ENCODE measurements at places on chromosomes 5 and 9. TPM values are rescaled to one million over a fixed set of nuclear protein-coding genes. Genes with fewer than 3 reads are reported as not detected.

- no peak for DNase-seq
Measured at GRCh38 chr5:72021651-72022357, 85.5 kb upstream of the MAP1B start.

DNA sequence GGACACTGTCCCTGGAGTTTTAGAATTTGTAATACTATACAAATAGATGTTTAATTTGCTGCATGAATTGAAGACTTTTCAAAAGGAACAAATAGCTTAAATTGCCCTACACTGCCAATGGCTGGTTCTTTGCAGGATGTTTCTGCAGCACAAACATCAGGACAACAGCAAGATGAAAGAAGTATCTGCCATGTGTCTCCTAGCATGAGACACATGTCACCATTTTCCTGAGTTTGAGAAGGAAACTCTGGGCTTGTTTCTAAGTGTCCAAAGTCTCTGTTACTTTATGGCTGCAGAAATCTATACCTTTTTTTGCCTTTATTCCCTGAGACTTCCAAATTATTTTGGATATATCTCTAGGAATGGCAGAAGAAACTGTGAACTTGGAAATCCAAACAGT lies 623 bp upstream of the OR13F1 start:
- no peak for DNase-seq

DNA sequence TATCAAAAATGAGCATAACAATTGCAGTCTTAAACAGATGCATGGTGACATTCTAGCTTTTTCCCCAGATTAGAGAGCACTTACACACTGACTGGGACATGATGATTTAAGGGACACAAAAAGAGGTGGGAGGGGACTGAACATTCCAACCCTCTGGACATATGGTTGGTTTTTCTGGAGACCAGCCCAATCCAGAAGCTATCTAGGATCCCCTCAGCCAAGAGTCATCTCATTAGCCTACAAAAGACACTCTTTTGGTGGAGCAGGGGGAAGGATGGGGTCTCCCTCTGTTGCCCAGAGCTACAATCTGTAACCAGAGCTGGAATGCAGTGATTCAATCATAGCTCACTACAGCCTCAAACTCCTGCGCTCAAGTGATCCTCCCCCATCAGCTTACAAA lies 97.3 kb upstream of the IQGAP2 start:
- no peak for DNase-seq

GRCh38 chr9:13689925-13690324 lies 410.4 kb upstream of the MPDZ start:
- no peak for DNase-seq

The SPATA24 gene
- 14.6 TPM for total RNA-seq

The ADRB2 gene
- 11.1 TPM for total RNA-seq

The PTGS1 gene
- 3.8 TPM for total RNA-seq

The GALNT12 gene
- total RNA-seq = not detected

The SLC6A19 gene
- not detected for total RNA-seq

Measured in psoas muscle (tissue), 8 donors.